ENCODE measurements at places on chromosomes 11 and 22.

- DNase-seq, result no peak
Measured at GRCh38 chr22:46650078-46650810, 30.1 kb downstream of the GRAMD4 start.

DNA sequence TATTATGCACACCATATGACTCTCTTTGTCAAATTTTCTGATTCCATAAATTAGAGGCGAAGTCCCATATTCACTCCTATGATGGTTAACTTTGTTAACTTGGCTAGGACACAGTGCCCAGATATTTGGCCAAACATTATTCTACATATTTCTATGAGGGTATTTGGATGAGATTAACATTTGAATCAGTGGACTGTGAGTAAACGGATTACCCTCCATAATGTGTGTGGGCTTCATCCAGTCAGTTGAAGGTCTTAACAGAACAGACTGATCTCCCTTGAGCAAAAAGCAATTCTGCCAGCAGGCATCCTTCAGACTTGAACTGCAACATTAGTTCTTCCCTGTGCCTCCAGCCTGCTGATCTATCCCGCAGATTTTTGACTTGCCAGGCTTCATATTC is 69.9 kb downstream of the FZD4 start:
- DNase-seq, result no peak

- DNase-seq, result no peak
Measured at GRCh38 chr11:104905271-104905670, 7.0 kb upstream of the CASP12 start.

GRCh38 chr11:44630511-44631210 is 65.2 kb downstream of the CD82 start:
- no peak for DNase-seq

DNA sequence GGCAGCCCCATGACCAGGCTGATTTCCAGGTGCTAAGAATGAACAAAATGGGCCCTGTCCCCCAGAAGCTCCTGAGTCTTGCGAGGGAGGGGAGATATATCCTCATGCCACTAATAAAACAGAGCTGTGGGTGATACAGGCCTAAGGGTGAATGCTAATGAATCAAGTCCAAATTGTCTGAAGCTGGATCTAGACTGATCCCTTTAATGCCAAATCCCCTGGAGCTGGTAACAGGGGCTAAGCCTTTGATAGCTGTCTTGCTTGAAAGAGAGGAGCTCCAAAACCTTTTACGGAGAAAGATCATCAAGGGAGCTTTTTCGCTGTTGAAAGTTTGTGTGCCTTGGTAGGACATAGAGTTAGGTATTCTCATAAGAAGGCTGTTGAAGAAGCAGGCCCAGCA is 79.7 kb downstream of the PPFIBP2 start:
- no peak for DNase-seq

DNA sequence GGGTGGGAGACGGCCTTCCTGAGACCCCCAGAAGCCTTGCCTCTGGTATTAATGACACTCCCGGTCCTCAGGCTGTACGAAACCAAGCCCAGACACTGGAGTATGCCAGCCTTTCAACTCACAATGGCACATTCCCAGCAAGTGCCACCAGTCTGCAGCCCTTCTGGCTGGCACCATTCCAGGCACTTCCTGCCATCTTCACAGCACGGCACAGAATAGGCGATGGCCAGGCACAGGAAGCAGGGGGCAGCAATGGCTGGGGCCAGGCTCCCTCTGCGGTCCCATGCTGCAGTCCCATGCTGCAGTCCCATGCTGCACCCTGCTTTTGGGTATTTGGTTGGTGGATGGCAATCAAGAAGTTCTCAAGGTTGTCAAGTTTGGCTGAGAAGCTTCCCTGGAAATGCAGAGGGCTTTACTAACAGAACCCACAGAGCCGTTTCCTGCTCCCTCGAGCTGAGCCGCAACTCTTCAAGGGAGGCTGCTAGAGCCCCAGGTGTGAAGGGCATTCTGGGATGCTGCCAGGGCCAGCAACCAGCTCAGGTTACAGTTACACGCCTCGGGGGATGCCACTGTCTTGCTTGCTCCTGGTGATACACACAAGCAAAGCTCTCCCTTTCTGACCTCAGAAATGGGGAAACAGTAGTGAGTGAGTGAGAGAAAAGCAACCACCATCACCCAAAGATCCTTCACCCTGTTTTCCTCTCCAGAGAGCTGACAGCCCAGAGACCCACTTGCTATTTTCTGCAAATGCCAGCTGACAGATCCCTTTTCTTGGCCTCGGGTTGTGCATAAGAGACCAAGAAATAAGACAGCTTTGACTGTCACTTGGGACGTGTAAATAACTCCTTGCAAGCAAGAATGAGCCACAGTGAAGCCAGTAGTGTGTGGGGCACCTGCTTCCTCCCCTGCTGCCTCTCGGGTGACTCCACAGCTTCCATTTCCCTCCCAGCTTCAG is 23.9 kb downstream of the LRFN4 start:
- peak; percentile 29 for DNase-seq

- DNase-seq, result no peak
Measured at GRCh38 chr11:96160732-96161306, 182.2 kb downstream of the MAML2 start.

GRCh38 chr11:64170419-64170818 is 4.5 kb upstream of the MACROD1 start:
- DNase-seq, result no peak

GRCh38 chr11:108500721-108501120 is 2.5 kb upstream of the POGLUT3 start:
- no peak for DNase-seq

- no peak for DNase-seq
Measured at GRCh38 chr11:31819621-31820437, 8.7 kb upstream of the PAX6 start.

GRCh38 chr11:70517203-70517602 is 118.9 kb downstream of the CTTN start:
- no peak for DNase-seq

DNA sequence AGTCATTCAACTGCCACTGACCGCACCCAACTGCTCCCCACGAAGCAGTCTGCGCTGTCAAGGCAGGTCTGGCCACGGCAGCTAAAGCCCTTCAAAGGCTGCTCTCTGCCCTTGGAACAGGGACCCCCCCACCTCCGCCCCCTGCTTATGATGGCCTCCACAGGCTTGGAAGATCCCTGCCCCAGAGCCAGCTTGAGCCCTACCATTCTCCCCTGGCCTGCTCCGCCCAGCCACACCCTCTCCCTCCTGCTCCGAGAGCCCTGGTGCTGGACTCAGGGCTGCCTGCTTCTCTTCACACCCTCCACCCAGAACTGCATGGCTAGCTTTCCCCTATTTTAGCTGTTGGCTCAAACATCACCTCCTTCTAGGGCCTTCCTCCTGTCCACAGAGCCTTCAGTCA is 19.0 kb downstream of the ZMAT5 start:
- no peak for DNase-seq

- no peak for DNase-seq
Measured at GRCh38 chr22:17241576-17242330, 22.5 kb upstream of the ADA2 start.

GRCh38 chr11:57363131-57364080 is 17.5 kb downstream of the PRG3 start:
- no peak for DNase-seq

GRCh38 chr22:49657974-49658590 is 169.6 kb downstream of the BRD1 start:
- DNase-seq, result no peak

DNA sequence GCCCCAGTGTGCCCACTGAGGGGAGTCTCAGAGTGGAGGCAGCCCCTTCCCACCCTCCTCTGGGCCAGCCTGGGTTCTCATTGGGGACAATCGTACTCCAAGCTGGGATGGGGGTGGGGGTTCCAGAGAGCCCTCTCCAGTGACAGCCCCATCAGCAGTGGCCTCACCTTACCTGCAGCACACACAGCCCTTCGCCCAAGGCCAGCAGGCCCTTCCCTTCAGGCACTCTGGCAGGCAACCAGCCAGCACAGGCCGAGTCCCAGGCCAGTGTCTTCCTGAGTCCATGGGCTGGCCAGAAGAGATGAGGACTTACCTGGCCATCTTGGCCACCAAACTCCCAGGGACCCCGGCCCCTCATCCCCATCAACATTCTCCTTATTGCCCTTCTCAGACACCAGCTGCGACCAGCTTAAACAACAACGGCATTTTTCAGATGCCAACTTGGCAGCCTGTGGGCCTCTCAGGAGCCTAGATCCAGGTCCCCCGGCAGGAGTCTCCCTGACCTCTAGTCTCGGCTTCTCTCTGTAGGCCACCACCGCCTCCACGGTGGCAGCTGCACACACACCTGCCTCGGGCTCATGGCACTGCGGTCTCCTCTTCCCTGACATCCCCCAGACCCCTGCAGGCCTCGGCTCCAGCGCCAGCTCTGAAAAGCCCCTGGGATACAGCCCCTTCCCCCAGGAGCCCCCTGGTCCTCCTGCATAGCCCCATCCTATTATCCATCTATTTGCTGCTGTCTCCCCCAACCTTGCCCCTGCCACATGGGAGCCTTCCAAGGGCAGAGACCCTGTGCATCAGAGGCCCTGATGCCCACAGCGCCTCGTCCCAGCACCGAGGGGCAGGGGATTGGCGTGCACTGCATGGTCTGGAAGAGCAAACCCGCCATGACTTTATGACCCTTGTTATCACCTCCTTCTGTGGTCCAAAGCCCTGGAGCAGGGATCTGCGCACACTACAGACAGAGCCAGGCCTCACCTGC is 111.2 kb upstream of the FGF3 start:
- no peak for DNase-seq

GRCh38 chr11:614021-614622 is 1.6 kb downstream of the IRF7 start:
- no peak for DNase-seq

- DNase-seq, result peak; percentile 47
Measured at GRCh38 chr11:72642043-72642883, 32.0 kb downstream of the PDE2A start.

- DNase-seq, result no peak
Measured at GRCh38 chr11:64226507-64227051, 505 bp downstream of the NUDT22 start.
